ENCODE measurements at places on chromosomes 5 and 9.

DNA sequence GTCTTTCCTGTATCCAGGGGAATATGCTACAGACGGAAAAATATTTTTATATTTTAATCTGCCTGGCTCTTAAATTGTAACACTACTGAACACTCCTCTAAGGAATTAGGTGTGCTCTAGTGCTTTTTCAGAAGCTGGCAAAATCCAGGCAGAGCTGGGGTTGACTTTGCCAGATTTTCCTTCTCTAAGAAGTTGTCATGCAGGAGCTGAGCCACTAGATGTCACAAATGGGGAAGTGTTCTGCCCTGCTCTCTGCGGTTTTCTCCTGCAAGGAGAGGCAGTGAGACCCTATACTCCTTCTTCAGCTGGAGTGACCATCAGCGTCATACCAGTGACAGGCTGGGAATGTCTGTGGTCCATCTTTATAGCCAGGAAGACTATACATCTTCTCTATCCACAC, 112.5 kb downstream of the HAPLN1 start:
- DNase-seq: peak; percentile 14

- no peak for DNase-seq
Measured at GRCh38 chr5:9545992-9546851, at the start of gene SEMA5A. Gene SEMA5A (minus strand): TSS chr5:9546075. CDS start chr5:9379946, 166,129 bp downstream.

- DNase-seq: no peak
Measured at GRCh38 chr5:135386096-135386495, 12.9 kb downstream of the MACROH2A1 start.

- DNase-seq: no peak
Measured at GRCh38 chr5:31671339-31671741, 32.4 kb downstream of the PDZD2 start.

- peak; percentile 0 for DNase-seq
Measured at GRCh38 chr5:96548905-96549304, 113.3 kb upstream of the CAST start.

DNA sequence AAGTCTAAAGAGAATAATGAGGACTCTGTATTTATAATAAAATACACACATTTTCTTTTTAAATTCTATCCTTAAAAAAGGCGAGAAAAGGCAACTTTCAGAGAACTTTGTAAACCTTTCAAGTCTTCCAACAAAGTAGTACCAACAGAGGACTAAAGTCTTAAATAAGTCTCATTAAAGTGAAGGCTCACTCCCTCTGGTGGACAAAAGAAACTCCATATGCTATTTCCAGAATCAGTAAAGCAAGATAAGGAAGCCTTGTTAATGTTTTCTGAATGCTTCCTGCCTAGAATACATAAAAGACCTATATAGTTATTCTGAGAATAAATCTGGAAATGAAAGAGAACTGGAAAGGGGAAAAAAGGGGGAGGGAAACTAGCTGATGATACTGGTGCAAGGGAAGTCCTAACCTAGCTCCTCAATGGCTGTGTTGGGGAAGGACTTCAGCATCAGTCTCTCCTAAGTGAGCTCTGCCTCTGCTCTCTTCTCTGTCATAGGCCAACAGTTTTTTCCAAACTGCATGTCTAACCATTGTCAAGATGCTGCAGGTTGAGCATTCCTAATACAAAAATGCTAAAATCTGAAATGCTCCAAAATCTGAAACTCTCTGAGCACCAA, 7.2 kb downstream of the HMGCS1 start:
- peak; percentile 46 for DNase-seq

DNA sequence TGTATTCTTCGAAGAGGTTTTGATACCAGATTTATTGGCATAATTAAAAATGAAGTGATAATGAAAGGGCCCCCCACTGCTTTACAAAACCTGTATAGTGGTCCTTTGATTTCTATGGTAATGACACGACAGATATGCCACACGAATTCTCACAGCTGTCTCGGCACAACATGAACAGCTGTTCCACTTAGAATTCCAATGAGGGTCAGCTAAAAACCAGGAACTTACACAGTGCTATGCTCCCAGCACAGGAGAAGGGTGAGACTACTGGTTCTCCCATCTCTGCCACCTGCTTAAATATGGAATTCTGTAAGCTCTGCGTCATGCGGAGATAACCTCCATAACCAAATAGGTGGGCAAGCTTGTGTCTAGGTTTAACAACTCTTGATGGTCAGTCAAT, 183.0 kb upstream of the EFNA5 start:
- DNase-seq: no peak

- no peak for DNase-seq
Measured at GRCh38 chr5:172772112-172772906, 1.3 kb upstream of the DUSP1 start.

DNA sequence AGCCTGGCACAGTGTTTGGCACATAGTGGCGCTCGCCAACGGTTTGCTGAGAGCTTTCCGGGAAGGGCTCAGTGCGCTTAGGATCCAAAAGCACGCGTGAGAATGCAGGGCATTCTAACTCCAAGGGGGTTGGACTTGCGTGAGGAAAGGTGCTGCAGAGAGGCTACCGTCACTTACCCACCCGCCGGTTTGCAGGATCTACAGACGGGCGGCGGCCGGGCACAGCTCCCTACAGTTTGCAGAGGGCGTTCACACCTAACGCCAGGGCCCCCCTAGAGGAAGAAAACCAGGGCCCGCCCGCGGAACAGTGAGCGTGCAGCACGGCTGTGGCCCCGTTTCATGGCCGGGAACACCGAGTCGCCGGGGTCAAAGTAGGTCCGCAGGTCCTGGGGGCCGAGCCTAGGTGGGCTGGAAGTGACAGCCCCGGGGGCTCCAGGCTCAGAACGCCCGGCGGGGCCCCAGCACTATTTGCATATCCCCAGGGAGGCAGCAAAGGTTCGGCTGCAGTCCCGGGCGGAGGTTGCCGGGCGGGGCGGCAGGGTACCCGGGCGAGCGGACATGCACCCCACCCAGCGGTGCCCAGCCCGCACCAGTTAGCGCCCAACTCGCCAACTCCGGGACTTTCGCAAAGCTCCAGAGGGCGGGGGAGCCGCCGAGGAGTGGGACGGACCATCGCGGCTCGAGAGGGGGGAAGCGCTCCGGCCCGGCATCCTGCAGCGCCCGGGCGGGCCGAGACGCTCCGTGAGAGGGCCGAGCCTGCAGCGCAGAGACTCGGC, 526 bp upstream of the GALNT10 start:
- DNase-seq: no peak

GRCh38 chr5:134130239-134130945, 15.9 kb downstream of the TCF7 start:
- no peak for DNase-seq
